Heart left ventricle (tissue), 16 donors: ENCODE measurements at places on chromosomes 3 and 15. TPM values are rescaled to one million over a fixed set of nuclear protein-coding genes. Genes with fewer than 3 reads are reported as not detected.

DNA sequence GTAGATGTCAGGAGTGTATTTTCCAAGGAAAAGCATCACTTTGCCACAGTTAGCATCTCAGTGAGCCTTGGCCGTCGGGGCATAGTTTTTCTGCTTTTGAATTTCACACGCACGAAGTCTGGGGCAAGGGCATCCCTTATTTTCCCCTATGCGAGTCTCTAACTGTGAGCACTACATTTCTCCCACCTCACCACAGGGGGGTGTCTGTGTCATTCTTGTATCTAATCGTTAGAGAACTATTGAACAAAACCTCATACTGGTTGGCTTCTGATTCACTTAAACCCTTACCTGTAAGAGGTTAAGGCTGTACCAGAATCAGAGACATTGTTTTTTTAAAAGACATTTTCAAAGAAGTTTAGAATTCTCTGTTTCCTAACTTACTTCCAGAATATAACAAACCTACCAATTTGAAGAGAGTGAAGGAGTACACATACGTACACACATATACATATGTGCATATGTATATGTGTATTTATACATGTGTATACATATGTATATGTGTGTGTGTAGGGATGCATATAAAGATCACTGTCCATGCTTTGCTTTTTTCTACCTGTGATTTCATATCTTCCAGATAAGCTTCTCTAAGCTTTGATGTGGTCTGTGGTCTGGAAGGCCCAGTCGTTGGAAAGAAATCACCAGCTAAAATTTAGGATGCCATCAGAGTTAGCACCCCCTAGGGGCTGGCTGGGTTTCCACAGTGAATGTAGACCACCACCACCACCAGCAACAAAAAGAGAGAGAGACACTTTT lies 49.4 kb downstream of the MYZAP start:
- DNase-seq, result no peak
- H3K27ac ChIP-seq, result no peak overlapping the region
- H3K36me3 ChIP-seq, result peaks cover 73% of the 10 kb centered on the region
- H3K27me3 ChIP-seq, result no peaks in the 10 kb centered on the region
- peaks cover 4% of the 10 kb centered on the region for H3K4me1 ChIP-seq
- H3K4me3 ChIP-seq, result no peak overlapping the region

DNA sequence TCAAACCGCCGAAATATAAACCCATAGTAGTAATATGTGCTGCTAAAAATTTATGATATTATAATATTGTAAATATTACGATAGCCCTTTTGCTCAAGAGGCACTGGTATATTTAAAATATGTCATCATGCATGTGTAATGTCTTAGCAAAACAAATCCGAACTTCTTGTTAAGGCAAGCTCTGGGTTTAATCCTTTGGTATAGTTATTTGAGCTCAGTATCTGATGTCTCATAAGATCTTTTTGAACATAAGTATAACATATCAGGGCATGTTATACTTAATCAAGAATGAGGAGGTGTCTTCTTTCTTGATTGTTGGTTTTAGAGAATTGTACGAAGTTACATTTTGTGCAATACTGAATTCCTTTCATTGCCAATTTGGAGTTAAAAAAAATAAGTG lies 154.1 kb upstream of the CBLB start:
- H3K4me3 ChIP-seq, result no peak overlapping the region
- no peaks in the 10 kb centered on the region for H3K27me3 ChIP-seq
- DNase-seq, result no peak

DNA sequence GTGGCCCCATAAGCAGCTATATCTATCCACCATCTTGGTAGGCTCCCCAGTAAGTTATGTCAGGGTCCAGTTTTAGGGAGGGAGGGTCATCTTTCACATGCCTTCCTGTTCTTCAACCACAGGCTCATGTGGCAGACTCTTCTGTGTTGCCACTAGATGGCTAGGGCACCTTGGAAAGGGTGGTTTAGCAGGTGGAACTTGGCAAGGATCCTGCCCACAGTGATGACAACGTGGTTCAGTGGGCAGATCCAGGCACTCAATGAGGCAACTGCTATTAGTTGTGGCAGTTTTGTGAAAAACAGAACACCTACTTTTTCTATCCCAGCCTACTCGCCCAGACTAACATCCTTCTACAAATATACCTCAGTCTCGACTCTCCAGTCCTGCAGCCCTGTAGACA lies 7.2 kb upstream of the RBP1 start:
- no peaks in the 10 kb centered on the region for H3K36me3 ChIP-seq
- no peak overlapping the region for H3K4me3 ChIP-seq
- H3K27ac ChIP-seq, result no peak overlapping the region
- H3K27me3 ChIP-seq, result no peaks in the 10 kb centered on the region
- H3K4me1 ChIP-seq, result no peaks in the 10 kb centered on the region

- H3K27ac ChIP-seq, result no peak overlapping the region
- peaks cover 2% of the 10 kb centered on the region for H3K4me1 ChIP-seq
- no peak overlapping the region for H3K4me3 ChIP-seq
- no peaks in the 10 kb centered on the region for H3K36me3 ChIP-seq
- H3K27me3 ChIP-seq, result no peaks in the 10 kb centered on the region
- peak; percentile 33 for DNase-seq
These were observed 53.8 kb upstream of the BOC start for GRCh38 chr3:113157408-113158030.

GRCh38 chr15:36818260-36818659 lies 238.8 kb downstream of the CDIN1 start:
- no peaks in the 10 kb centered on the region for H3K36me3 ChIP-seq
- DNase-seq, result no peak
- peaks cover 9% of the 10 kb centered on the region for H3K4me1 ChIP-seq
- no peak overlapping the region for H3K4me3 ChIP-seq
- H3K27me3 ChIP-seq, result no peaks in the 10 kb centered on the region
- no peak overlapping the region for H3K27ac ChIP-seq

- no peaks in the 10 kb centered on the region for H3K36me3 ChIP-seq
- H3K4me3 ChIP-seq, result no peak overlapping the region
- H3K27me3 ChIP-seq, result no peaks in the 10 kb centered on the region
- peaks cover 13% of the 10 kb centered on the region for H3K4me1 ChIP-seq
- H3K27ac ChIP-seq, result no peak overlapping the region
These were observed 53.4 kb upstream of the CHD2 start for GRCh38 chr15:92846741-92847140.

DNA sequence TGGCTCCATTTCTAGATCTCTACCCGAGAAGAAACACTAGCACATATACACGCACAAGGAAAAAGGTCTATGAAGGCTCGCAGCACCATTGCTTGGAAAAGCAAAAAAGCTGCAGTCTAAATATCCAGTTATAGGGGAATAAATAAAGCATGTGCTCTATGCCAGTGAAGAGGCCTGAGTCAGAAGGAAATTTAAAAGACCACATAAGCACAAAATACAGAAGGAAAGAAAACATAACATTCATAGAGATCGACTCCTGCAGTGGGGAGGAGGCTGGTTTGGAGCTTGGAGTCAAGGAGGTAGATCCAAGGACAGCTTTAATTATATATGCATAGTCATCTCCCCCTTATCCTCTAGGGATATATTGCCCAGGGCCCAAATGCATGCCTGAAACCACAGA lies 114.4 kb downstream of the PDZRN3 start:
- no peak overlapping the region for H3K4me3 ChIP-seq
- no peaks in the 10 kb centered on the region for H3K36me3 ChIP-seq
- peaks cover 42% of the 10 kb centered on the region for H3K4me1 ChIP-seq
- peak overlapping the region; percentile 84 for H3K27ac ChIP-seq
- no peak for DNase-seq

- H3K4me3 ChIP-seq, result no peak overlapping the region
- H3K36me3 ChIP-seq, result no peaks in the 10 kb centered on the region
- DNase-seq, result no peak
- H3K4me1 ChIP-seq, result no peaks in the 10 kb centered on the region
- H3K27me3 ChIP-seq, result peaks cover 49% of the 10 kb centered on the region
These were observed 132.1 kb upstream of the PRR20G start for GRCh38 chr3:127419641-127420553.

Gene RTP4
- 1.2 TPM for total RNA-seq

Gene EHHADH
- total RNA-seq, result 12.4 TPM
